ENCODE measurements at places on chromosomes 2 and 18. TPM values are rescaled to one million over a fixed set of nuclear protein-coding genes. Genes with fewer than 3 reads are reported as not detected.

APOB gene
- 14.8 TPM for total RNA-seq

GRCh38 chr2:47503481-47504070 lies 100.6 kb downstream of the MSH2 start:
- DNase-seq: no peak

DNA sequence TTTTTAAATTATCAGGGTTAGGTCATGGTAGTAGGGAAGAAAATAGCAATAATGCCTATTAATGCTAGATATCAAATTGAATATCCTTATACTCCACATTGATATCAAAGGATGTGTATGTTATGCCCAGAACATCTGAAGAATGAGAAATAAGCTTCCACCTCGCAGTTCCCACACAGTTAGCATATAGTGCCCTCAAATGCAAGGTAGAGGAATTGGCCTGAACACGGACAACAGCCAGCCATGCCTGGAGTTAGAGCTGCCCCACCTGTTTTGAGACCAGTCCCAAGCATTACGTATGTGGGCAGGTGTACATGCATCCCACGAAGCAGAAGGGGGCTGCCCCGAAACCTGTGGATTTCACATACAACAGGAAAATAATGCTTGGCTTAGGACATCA lies 79.6 kb downstream of the SUMO1 start:
- no peak for DNase-seq

- no peak for DNase-seq
These were observed 223.8 kb downstream of the BCL2 start for GRCh38 chr18:63095768-63096167.

DNA sequence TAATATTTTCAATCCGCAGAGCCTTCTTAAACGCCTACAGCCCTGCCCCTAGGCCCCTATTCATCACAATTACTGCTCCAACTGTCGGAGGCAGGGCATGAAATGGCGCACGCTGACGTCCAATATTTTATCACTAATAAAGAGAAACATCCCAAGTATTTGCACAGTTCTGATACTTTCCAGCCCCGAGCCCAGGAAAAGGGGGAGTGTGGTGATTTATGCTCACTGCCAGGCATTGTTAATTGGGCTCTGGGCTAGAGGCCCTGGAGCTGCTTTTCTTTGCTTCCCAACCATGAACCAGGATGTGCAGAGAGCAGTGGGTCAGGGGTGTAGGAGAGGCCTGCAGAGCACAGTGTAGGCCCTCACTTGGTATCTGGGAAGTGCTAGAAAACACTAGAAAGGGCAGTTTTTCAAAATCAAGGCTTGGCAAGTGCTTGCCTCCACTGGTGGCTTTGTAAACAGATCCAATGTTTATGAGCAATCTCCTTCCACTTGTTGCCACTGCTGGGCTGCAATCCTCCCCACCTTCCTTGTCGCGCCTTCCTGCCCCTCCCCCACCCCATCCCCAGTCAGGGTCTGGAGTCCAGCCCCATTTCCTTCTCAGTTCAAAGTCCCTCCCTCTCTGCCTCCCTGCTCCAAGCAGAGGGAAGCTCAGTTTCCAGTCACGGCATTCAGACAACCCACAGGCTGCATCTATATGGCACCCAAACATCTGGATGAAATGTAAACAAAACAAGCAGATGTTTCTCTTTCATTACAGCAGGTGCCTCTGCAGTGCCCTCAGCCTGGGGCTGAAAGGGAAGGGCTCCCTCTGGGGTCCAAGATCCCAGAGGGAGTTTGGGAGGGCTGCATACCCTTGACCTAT lies 83.9 kb upstream of the PKDCC start:
- peak; percentile 85 for DNase-seq

DNA sequence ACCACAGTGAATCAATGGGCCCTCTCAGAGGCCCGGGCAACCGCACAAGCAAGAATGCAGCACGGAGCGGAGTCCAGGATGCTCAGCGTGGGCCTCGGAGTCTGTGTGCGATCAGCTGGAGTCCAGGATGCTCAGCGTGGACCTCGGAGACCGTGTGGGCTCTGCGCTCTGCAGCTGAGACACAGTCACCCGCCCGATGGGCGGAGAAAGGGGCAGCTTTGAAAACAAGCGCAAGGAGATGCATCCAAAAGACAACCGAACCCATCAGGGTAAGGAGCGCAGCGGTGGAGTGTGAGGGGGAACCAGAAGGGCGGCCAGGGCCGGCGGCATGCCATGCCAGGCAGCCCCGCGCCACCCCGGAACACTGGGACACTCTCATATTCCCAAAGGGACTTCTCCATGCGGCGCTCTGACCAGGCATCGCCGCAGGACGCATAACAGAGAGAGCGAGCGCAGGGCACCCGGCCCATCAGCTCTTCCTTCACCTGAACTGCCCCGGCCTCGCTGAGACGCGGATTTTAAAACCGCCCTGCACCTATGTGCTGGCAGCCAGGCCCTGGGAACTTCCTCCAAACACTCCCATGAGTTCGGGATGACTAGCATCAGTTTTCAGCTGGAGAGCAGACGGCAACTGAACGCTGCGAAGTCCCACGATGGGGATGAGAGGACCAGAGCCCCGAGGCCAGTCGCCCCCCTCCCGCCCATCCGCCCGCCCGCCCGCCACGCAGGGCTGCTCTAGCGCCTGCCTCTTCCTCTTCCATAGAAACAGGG lies 44.7 kb downstream of the MC5R start:
- no peak for DNase-seq

- no peak for DNase-seq
These were observed 1.9 kb upstream of the ZC3H15 start for GRCh38 chr2:186484062-186484735.

LIMS3 gene
- total RNA-seq: 3.1 TPM

Measured in mucosa of gallbladder (tissue), 1 donor.